ENCODE measurements at places on chromosomes 6 and 20. TPM values are rescaled to one million over a fixed set of nuclear protein-coding genes. Genes with fewer than 3 reads are reported as not detected.

GRCh38 chr6:164827537-164827936 lies 481.9 kb downstream of the C6orf118 start:
- H3K27ac ChIP-seq = no peak overlapping the region
- H3K36me3 ChIP-seq = no peaks in the 10 kb centered on the region
- H3K4me3 ChIP-seq = no peak overlapping the region
- H3K4me1 ChIP-seq = no peaks in the 10 kb centered on the region

DNA sequence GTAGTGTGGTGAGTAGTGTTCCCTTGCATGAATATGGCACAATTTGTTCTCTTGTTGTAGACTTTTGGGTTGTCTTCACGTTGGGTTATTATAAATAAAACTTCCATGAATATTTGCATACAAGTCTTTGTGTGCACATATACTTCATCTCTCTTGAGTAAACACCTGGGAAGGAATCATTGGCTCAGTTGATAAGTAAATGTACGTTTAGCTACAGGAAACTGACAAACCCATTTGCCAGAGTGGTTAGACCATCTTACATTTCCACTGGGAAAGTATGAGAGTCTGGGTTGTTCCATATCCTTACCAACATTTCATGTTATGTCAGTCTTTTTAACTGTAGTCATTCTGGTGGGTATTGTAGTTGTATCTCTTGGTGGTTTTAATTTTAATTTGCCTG lies 119.2 kb downstream of the SLX4IP start:
- H3K4me3 ChIP-seq = no peak overlapping the region
- no peaks in the 10 kb centered on the region for H3K36me3 ChIP-seq
- no peaks in the 10 kb centered on the region for H3K4me1 ChIP-seq
- ATAC-seq = no peak
- no peaks in the 10 kb centered on the region for H3K27me3 ChIP-seq
- no peak overlapping the region for H3K27ac ChIP-seq

DNA sequence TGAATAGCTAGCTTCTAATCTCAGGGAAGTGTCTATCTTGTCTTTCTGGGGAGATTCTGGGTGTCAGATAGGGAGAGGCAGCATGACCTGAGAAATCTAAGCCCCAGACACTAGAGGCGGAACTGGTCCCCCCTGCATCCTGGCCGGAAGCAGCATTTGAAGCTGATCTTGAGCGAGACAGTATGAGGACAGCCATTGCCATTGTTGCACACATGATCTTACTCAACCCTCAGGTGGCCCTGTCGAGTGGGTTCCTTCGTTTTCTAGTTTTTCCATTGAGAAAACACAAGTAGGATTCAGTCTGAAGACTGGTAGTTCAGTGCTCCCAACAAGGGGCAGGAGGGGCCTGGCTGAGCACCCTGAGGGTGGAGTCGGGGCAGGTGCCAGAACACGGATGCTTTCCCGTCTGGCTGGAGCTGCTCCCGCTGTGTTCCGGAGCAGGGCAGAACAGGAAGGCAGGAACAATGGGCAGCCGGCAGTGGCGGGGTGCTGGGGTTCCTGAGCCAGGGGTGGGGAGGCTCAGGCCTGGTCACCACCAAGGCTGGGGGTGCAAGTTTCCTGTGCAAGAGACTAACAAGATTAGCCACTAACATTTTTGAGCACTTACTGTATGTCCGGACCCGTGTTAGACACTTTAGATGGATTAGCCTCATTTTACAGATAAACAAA lies 7.9 kb upstream of the SDCBP2 start:
- no peaks in the 10 kb centered on the region for H3K27me3 ChIP-seq
- H3K4me1 ChIP-seq = no peaks in the 10 kb centered on the region
- no peak overlapping the region for H3K4me3 ChIP-seq
- peaks cover 22% of the 10 kb centered on the region for H3K36me3 ChIP-seq

- no peaks in the 10 kb centered on the region for H3K27me3 ChIP-seq
- no peak overlapping the region for H3K4me3 ChIP-seq
- peaks cover 7% of the 10 kb centered on the region for H3K4me1 ChIP-seq
- no peak for ATAC-seq
- no peak overlapping the region for H3K27ac ChIP-seq
- no peaks in the 10 kb centered on the region for H3K36me3 ChIP-seq
Measured at GRCh38 chr20:12829170-12829569, 179.6 kb upstream of the SPTLC3 start.

GRCh38 chr6:69988458-69989126 lies 122.2 kb downstream of the COL19A1 start:
- no peak overlapping the region for H3K4me3 ChIP-seq
- no peaks in the 10 kb centered on the region for H3K27me3 ChIP-seq
- ATAC-seq = no peak
- H3K27ac ChIP-seq = no peak overlapping the region
- H3K36me3 ChIP-seq = no peaks in the 10 kb centered on the region
- no peaks in the 10 kb centered on the region for H3K4me1 ChIP-seq

VWA7 gene
- total RNA-seq = 0.15 TPM
